ENCODE measurements at places on chromosomes 1 and 21.

DNA sequence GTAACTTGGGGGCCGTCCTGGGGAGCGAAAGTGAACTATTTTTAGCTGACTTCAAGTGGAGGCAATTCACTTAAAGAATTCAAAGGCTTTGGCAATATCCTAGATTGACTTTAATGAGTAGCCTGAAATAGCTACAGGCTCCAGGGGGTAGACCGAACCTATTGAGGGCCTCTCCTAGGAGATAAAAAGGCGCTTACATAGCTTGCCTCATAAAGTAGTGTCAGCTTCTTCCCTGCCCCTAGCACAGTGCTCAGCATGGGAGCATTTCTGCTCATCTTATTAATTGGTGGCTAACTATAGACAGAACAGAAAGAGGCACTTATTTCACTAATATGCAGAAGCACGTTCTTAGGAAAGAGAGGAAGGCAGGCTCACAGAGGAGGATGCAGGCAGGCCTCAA lies 12.3 kb upstream of the CTNNBIP1 start:
- DNase-seq: no peak

GRCh38 chr1:100306735-100307313 lies 40.8 kb downstream of the RTCA start:
- DNase-seq: no peak

DNA sequence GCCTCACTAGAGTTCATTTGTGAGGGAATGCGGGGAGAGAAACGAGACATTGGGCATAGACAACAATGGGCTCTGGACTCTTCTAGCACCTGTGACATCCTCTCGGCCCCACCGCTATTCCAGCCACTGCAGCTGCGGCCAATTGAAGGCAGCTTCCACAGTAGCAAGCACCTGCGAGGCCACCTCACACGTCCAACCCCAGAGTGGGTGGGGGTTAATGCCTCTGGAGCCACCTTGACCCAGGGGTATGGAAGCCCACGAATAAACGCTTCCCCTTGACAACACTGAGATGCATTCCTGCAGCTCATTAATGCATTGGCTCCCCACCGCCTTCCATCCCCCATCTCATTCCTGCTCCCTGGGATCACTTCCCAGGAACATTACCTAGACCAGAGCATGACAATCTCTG lies 104.4 kb downstream of the GLIS1 start:
- no peak for DNase-seq

DNA sequence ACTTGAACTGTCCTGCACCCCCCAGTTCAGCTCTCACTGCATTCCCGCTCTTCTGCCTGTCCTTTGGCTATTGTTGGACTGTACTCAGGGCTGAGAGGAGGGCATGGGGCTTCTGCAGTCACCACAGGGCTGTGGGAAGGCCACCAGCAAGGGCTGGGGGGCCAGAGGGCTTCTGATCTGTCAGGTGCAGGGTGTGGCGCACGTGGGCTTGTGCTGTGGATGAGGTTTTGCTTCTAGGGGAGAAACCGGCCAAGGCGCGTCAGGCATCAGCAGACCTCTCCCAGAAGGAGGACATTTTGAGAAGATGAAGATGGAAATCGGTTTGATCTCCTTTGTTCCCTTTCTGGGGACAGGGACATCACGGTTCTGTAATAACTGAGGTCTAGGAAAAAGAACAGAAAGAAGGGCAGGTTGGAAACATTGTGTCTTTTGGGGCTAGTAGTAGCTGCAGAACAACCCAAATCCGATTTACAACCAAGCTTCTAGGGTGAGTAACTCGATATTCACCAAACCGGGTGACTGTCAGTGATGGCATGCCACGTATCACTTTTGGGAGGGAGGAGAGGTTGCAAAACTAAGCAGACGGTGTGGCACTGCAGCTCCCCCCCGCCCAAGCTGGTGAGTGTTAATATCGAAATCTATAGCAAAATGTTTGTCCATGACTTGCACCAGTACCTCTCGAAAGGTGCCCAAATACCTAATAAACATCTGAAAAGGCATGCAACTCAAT lies 40.9 kb downstream of the AGPAT3 start:
- no peak for DNase-seq

DNA sequence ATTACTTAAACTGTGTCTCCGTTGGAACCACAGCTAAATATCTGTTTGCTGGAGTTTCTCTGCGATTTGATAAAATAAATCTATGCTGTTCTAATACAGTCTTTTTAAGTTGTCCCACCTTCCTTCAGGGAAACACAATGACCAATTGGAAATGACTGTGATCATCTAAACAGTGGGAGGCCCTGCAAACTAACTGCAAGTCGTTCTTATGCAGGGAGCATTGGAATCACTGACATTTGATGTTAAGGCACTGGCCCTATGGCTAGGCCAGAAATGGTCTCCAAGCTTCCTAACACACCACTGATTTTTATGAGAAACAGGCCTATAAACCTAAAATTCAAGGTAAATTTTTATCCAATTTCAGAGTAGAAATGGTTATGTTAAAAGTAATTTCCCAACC lies 645.2 kb downstream of the LMO4 start:
- no peak for DNase-seq

DNA sequence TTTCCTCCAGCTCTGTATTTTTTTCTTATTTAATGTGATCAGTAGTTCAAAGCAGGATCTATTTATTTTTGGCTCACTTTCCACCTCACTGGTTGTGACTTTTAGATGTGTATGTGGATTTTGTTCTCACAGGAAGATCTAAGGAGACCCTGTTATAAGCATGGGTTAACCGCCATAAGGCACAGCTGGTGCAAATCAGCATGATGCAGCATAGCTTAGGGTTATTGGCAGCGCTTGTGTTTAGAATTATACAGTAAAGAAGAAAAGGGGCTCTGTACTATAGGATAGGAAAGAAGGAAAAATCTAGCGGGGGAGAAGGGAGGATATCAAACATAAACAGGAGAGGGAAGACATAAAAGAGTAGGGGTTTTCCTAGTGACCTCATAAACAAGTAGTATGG lies 26.9 kb upstream of the RGL1 start:
- DNase-seq: no peak

DNA sequence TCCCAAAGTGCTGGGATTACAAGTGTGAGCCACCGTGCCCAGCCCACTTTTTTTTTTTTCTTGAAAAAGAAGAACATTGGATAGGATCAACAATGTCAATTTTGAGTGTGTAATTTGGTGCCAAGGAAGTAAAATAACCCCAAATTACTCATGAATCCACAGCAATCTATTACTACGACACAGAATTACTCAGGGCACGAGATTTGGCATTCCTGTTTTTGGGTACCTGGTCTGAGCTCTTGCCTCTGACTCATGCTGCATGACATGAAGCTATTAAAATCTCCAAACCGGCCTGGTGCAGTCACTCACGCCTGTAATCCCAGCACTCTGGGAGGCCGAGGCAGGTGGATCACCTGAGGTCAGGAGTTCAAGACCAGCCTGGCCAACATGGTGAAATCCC lies 10.4 kb downstream of the RNF19B start:
- DNase-seq: no peak

- DNase-seq: no peak
These were observed 1.8 kb downstream of the SWT1 start for GRCh38 chr1:185158800-185159199.

DNA sequence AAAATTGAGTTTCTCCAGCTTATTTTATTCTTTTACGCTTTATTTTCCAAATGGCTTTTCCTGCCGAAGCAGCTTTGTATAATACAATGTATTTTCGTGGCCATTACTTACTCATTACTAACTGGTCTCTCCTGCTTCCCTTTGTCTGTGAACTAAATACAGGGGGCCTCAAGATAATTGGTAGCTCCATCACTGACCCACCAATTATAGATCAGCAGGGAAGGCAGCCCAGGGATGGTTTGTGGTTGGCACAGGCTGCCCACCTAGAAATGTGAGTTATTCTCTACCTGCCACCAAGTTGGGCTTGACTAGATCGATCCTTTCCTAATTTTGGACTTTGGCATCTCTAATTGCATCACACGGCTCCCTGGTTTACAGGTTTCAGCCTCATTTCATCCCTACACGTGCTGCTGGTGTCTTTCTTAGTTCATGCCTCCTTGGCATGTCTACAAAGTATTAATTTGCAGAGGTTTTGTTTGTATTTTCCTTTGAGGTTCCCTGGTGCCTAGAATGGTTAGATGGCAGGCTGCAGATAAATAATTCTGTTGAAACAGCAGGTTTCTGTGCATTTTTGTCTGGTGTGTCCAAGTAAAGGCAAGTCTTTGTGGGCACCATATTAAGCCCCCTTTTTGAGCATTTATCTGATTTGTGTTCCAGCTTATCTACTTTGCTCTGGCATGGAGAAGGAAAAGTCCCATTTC lies 35.2 kb downstream of the PEX14 start:
- no peak for DNase-seq

DNA sequence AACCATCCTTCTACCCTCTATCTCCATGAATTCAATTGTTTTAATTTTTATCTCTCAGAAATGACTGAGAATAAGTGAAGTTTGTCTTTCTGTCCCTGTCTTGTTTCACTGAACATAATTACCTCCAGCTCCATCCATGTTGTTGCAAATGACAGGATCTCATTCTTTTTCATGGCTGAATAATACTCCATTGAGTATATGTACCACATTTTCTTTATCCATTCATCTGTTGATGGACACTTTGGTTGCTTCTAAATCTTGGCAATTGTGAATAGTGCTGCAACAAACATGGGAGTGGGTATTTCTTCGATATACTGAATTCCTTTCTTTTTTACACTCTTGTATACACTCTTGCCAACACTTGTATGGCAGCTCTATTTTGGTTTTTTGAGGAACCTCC lies 72.8 kb upstream of the COX20 start:
- DNase-seq: no peak

GRCh38 chr1:212545941-212546635 lies 62.5 kb upstream of the ATF3 start:
- DNase-seq: no peak

- no peak for DNase-seq
These were observed 55.0 kb downstream of the CAMSAP2 start for GRCh38 chr1:200793677-200794076.

DNA sequence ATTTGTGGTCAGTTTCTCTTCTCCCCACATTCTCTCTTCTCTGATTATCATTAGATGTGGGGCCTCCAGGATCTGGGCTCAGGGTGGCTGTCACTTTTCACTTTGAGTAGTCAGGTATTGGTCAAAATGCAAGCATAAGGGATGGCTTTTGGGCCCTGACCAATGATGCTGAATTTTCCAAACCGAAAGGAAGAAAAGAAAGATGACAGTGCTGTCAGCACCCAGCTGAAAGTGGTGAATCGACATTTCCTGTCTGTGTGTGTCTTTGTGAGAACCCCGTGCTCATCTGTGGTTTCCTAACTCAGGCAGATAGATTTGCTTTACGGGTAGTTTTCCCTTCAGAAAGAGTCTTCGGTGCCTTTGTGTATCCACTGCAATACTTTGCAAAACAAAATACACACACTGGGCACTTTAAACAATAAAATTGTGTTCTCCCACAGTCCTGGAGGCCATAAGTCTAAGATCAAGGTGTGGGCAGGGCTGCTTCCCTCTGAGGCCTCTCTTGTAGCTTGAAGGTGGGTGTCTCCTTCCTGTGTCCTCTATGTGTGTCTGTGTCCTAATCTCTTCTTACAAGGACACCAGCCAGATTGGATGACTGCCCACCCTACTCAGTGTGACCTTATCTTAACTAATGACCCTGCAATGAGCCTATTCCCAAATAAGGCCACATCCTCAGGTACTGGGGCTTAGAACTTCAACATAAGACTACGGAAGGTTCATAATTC lies 274.8 kb upstream of the AJAP1 start:
- DNase-seq: no peak

GRCh38 chr1:17735793-17736192 lies 19.3 kb upstream of the ACTL8 start:
- DNase-seq: no peak

- DNase-seq: no peak
These were observed 151.9 kb upstream of the CTTNBP2NL start for GRCh38 chr1:112244131-112244530.

- no peak for DNase-seq
These were observed 48.1 kb downstream of the SYF2 start for GRCh38 chr1:25184001-25184762.

DNA sequence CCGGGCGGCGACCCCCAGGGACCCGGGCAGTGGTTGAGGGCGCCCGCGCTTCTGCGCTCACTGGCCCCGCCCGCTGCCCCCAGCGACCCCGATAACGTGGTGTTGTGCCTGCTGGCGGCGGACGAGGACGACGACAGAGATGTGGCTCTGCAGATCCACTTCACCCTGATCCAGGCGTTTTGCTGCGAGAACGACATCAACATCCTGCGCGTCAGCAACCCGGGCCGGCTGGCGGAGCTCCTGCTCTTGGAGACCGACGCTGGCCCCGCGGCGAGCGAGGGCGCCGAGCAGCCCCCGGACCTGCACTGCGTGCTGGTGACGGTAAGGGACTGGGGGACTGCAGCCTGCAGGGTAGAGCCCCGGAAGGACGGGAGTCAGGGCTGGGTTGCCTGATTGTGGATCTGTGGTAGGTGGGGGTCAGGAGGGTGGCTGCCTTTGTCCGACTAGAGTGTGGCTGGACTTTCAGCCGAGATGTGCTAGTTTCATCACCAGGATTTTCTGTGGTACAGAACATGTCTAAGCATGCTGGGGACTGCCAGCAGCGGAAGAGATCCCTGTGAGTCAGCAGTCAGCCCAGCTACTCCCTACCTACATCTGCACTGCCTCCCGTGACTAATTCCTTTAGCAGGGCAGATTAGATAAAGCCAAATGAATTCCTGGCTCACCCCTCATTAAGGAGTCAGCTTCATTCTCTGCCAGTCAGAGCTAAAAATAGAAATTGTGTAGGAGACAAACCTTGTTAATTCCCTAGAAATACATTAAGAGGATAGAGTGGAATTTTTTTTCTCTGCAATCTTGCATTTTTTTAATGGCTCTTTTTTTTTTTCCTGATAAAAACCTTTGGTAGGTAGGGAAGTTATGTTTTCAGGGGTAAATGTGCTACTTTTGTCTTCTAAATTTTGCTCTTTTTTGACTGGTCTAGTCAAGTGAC lies 1.5 kb downstream of the GADD45A start:
- peak; percentile 30 for DNase-seq

DNA sequence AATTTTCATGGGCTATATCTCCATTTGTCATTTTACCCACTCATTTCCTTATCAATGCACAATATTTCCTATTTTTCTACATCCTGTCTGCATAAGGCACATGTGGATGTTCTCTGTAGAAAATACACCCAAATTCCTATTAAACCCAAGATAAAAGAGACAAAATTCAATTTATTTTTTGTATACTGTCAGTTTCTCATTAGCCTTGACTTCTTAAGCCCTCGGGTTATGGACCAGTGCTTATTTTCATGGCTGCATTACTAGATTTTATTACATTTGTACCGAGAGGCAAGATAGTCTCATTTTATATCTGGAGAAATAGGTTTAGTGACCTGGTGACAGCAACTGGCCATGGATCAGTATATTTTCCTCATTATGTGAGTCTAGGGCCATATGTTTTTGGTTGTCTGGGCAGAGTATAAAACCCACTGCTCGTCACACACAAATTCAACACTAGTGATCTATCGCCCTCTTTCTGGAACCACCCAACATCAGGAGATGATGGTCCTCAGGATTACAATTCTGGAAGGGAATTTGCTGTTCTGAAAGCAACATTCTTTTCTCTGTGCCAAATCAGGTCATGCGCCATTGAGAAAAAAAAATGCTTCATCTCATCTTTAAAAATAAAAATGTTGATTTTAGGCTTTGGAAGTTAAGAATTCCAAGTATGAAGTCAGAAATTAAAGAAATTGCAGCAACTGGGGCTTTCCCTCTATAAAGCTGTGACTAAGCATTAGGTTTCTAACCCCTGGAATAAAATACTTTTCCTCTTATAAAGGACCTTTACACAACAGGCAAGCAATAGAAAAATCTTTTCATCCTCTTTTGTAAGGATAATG lies 81.4 kb downstream of the ASTN1 start:
- DNase-seq: no peak

- DNase-seq: no peak
These were observed 31.0 kb downstream of the SLC16A1 start for GRCh38 chr1:112925015-112925414.

Data from activated naive CD4-positive, alpha-beta T cell (primary cell).